ENCODE measurements at places on chromosomes 1 and 21.

DNA sequence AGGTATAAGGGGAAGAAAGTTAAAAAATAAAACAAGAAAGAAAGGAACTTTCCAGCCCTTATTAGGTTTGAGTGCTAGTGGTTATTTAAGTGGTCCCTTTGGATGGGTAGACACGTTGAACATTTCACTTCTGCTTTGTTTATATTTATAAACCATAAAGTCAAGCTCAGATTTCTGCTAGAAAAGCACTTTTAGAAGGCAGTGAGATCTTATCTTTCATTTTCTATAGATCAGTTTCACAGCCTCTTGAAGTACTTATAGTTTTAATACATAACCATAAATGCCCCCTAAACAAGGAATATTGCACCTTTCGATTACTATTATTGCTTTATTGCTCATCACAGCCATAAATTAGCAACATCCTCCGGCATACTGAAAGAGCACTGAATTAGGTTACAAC is 446.8 kb upstream of the PLXNA2 start:
- DNase-seq = no peak

DNA sequence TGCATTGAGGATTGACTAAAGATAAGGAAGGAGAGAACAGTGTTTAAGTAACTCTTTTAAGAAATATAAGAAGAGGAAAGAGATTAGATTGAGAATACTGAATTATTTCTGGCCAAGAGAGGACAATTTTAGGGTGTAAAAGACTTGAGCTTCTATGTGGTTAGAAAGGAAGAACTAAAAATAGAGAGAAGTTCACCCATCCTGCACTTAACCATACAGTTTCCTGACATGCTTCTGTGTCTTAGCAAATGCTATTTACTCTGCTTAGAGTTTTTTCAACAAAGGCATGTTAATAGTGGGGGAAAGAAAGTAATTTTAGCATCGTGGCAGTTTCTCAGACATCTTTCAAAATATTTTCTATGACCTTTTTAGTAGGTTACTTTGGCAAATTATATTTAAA is 122.8 kb upstream of the GPR52 start:
- DNase-seq = no peak

DNA sequence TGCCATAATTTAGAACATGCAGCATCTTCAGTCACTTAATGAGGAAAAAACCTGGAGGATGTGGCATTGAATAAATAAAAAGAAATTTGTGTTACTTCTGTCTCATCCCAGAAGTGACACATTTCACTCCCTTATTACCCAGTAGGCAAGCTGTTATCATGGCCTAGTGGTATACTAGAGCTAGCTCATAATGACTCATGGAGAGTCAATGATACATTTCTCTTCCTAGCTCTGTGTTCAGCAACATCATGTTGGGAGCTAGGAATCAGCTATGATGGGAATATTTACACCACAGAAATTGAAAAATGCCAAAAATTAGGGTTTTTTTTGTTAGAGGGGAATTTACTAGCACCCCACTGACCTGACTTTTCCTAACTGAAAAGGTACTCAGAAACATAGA is 182.7 kb downstream of the HMCN1 start:
- DNase-seq = no peak

- no peak for DNase-seq
These were observed 14.7 kb upstream of the SPOCD1 start for GRCh38 chr1:31830511-31830910.

DNA sequence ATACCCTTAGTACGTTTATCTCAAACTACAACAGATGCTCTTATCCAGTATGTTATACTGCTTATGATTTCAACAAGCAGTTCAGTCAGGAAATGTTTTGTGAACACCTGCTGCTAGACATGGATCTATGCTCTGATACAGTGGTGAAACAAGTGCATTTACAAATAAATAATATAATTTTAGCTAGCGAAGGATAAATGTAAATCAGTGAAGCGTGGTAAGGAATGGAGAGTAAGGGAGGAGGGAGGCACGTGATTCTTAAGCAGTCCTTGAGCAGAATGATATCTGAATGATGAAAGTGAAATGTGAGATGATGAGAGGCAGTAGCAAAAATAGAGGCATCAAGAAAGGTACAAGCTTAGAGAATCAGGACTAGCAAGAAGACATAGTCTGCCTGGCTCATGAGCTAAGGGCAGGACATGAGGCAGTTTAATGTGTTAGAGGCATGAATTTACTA is 6.3 kb downstream of the TSNAX start:
- DNase-seq = no peak

GRCh38 chr1:201013991-201014815 is 9.3 kb downstream of the KIF21B start:
- no peak for DNase-seq

- DNase-seq = no peak
These were observed 37.4 kb downstream of the GADD45A start for GRCh38 chr1:67722292-67722944.

Measured in endothelial cell (in vitro differentiated cells).